CD4-positive, CD25-positive, alpha-beta regulatory T cell (primary cell): ENCODE measurements at places on chromosomes 5 and 9.

DNA sequence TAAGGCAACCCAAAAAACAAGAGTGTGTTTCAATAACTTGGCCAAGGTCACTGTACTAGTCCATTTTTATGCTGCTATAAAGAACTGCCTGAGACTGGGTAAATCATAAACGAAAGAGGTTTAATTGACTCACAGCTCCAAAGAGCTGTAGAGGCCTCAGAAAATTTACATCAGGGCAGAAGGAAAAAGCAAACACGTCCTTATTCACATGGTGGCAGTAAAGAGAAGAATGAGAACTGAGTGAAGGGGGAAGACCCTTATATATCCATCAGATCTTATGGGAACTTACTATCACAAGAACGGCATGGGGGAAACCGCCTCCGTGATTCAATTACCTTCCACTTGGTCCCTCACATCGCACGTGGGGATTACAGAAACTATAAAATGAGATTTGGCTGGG is 64.3 kb upstream of the CAMK4 start:
- DNase-seq: peak; percentile 8
- no peak overlapping the region for H3K27ac ChIP-seq
- peaks cover 3% of the 10 kb centered on the region for H3K4me1 ChIP-seq
- no peaks in the 10 kb centered on the region for H3K27me3 ChIP-seq

DNA sequence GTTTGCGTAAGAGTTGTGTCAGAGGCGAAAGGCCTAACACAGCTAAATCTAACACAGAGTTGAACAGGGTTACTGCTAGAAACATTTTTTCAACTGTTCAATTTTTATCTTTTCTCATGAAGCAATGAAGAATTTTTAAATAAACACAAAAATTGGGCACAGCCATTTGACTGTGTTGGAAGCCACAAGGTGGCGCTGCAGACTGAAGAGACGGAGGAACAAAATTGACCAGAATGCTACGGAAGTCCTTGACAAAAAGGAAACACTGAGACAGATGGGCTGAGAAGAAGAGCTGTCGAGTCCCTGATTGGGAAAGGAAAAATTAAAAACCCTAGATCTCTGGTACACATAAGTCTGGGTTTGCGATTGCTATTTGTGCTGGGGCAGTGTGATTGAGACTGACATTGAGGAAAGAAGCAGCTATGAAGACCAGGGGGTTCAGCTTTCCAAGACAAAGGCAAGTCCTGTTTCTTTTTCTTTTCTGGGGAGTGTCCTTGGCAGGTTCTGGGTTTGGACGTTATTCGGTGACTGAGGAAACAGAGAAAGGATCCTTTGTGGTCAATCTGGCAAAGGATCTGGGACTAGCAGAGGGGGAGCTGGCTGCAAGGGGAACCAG is at the start of gene PCDHB9:
PCDHB9 (plus strand) TSS at position 265 of the 616 bp plus-strand sequence; CDS start at position 423, 158 bp downstream.
- no peaks in the 10 kb centered on the region for H3K4me1 ChIP-seq
- H3K36me3 ChIP-seq: no peaks in the 10 kb centered on the region
- DNase-seq: no peak
- peak within 1 kb of the TSS; percentile 27 for H3K4me3 ChIP-seq
- H3K27ac ChIP-seq: no peak within 1 kb of the TSS
- H3K27me3 ChIP-seq: peaks cover 3% of the 10 kb centered on the region

- no peaks in the 10 kb centered on the region for H3K36me3 ChIP-seq
- no peak overlapping the region for H3K27ac ChIP-seq
- no peak for DNase-seq
- no peaks in the 10 kb centered on the region for H3K4me1 ChIP-seq
- H3K27me3 ChIP-seq: no peaks in the 10 kb centered on the region
These were observed 132.7 kb downstream of the GLIS3 start for GRCh38 chr9:4167079-4167671.

DNA sequence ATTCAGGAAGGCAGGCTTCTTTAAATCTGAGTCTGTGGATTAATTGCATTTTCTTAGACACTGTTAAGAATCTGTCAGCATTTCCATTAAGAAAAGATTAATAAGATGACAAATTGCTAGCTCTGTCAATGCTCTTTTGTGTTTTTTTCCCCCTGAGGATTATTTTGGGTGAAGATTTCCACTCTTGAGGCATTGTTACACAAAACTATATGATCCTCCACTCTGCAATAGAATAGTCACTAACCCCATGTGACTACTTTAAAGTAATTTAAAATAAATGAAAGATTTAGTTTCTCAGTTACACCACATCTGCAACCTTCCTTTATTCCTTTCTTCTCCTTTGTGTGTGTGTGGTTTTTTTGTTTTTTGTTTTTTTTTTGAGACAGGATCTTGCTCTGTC is 82.0 kb downstream of the ACER2 start:
- DNase-seq: no peak
- H3K36me3 ChIP-seq: no peaks in the 10 kb centered on the region
- no peak overlapping the region for H3K4me3 ChIP-seq
- H3K4me1 ChIP-seq: no peaks in the 10 kb centered on the region
- no peak overlapping the region for H3K27ac ChIP-seq

DNA sequence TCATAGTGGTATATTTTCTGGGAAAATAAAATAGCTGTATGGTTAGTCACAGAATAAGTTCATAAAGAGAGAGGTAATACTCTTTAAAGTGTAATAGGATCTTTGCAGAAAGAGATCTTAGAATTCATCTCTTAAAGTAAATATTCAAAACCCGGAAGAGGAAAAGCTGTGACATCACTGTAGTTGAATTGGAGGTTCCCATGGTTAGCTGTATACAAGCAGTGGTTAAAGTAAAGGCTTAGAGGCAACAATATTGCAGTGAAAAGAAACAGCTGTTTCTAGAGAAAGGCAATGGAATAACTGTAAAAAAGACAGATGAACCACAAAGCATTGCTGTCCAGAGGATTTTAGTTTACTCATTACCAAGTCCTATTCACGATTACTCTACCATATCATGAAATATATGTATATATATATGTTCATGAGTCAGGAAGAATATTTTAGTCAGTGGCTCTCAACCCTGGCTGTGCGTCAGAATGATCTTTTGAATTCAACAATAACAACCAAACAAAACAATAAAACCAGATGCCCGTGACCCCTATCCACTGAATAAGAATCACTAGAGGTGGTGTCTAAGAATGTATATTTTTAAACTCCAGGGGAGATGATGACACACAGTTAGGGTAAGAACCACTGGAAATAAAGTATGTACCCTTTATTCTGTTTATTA is 4.7 kb downstream of the ERCC6L2 start:
- H3K27ac ChIP-seq: no peak overlapping the region
- peaks cover 3% of the 10 kb centered on the region for H3K36me3 ChIP-seq
- no peak for DNase-seq
- H3K27me3 ChIP-seq: no peaks in the 10 kb centered on the region
- peak overlapping the region; percentile 1 for H3K4me3 ChIP-seq
- peaks cover 3% of the 10 kb centered on the region for H3K4me1 ChIP-seq

DNA sequence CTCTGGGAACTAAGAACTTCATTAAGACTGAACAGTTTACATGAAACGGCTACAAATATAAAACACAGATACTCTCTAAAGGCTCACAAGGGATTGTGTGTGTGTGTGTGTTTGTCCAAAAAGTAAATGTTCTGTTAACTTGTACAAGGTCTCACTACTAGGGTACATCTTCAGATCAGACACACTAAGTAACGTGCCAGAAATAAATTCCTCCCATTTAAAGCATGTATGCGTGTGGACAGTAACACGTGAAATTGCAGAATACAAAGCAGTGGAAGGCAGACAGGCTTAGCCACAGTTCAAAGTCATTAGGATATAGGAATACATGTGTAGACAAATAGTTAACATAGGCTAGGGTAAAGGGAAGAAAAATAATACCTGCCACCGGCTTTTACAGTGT is 1.8 kb downstream of the BNC2 start:
- no peaks in the 10 kb centered on the region for H3K36me3 ChIP-seq
- H3K27me3 ChIP-seq: peaks cover 6% of the 10 kb centered on the region
- no peaks in the 10 kb centered on the region for H3K4me1 ChIP-seq
- H3K27ac ChIP-seq: no peak overlapping the region
- H3K4me3 ChIP-seq: no peak overlapping the region

DNA sequence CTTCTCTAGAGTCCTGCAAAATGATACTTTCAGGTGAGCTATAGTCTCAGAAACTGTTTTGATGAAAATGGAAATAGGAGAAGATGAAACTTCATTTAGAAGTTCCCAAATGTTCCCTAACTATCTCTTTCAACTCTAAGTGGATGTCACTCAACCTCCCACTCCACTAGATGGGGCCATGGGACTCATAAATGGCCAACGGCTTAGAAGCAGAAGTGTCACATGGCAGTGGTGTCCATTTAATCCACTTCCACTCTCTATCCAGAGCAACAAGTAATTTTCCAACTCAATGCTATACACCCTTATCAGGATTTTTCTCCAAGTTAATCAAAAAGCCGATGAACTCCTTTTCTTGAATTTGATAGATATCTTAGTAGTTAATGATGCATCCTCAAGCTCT is 295.7 kb downstream of the EDIL3 start:
- H3K27me3 ChIP-seq: no peaks in the 10 kb centered on the region
- H3K36me3 ChIP-seq: no peaks in the 10 kb centered on the region
- no peak for DNase-seq
- no peak overlapping the region for H3K4me3 ChIP-seq
- no peak overlapping the region for H3K27ac ChIP-seq
- no peaks in the 10 kb centered on the region for H3K4me1 ChIP-seq

- H3K4me1 ChIP-seq: no peaks in the 10 kb centered on the region
- no peak overlapping the region for H3K27ac ChIP-seq
- no peaks in the 10 kb centered on the region for H3K27me3 ChIP-seq
- no peaks in the 10 kb centered on the region for H3K36me3 ChIP-seq
- H3K4me3 ChIP-seq: no peak overlapping the region
These were observed 801.2 kb downstream of the MAT2B start for GRCh38 chr5:164306662-164307061.

GRCh38 chr5:83145241-83145640 is 67.9 kb downstream of the XRCC4 start:
- H3K27me3 ChIP-seq: no peaks in the 10 kb centered on the region
- H3K4me1 ChIP-seq: no peaks in the 10 kb centered on the region
- DNase-seq: no peak
- no peaks in the 10 kb centered on the region for H3K36me3 ChIP-seq
- no peak overlapping the region for H3K27ac ChIP-seq

DNA sequence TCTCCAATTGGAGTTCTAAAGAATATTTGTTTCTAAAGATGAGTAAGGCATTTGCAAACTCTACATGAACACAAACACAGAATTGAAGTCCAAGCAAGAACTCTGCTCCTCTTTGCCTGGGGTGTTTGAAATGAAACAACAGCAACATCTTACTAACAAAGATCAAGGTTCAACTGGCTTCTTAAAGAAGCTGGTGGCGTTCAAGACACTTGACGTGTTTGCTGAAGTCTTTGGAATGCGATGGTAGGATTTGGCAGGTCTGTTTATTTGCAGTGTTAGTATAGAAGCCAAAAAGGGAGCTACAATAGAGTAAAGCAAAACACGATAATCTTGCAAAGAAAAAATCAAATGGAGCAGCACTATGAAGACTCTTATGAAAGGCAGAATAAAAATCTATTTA is 94.9 kb downstream of the BASP1 start:
- H3K27me3 ChIP-seq: no peaks in the 10 kb centered on the region
- no peak for DNase-seq
- H3K27ac ChIP-seq: no peak overlapping the region
- no peaks in the 10 kb centered on the region for H3K36me3 ChIP-seq
- H3K4me3 ChIP-seq: no peak overlapping the region
- H3K4me1 ChIP-seq: no peaks in the 10 kb centered on the region
